ENCODE measurements at places on chromosomes 1 and 21.
A peak's percentile ranks its signal among the peaks of the same experiment; 100 is the strongest.

- DNase-seq, result no peak
These were observed 4.7 kb downstream of the CFAP45 start for GRCh38 chr1:159895286-159895685.

- no peak for DNase-seq
These were observed 17.9 kb downstream of the CSTB start for GRCh38 chr21:43758111-43758641.

GRCh38 chr1:160629286-160630210 lies 17.3 kb downstream of the SLAMF1 start:
- DNase-seq, result no peak

DNA sequence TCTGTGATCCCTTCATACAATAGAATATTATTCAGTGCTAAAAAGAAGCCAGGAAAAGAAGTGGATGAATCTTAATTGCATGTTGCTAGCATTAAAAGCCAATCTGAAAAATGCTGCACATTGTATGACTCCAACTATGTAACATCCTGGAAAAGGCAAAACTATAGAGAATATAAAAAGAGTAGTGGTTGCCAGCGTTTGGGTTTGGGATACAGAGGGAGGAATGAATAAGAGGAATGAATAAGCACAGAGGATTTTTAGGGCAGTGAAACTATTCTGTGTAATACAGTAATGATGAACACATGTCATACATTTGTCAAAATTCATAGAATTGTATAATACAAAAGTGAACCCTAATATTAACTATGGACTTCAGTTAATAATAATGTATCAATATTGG lies 42.5 kb downstream of the GPR88 start:
- DNase-seq, result no peak

DNA sequence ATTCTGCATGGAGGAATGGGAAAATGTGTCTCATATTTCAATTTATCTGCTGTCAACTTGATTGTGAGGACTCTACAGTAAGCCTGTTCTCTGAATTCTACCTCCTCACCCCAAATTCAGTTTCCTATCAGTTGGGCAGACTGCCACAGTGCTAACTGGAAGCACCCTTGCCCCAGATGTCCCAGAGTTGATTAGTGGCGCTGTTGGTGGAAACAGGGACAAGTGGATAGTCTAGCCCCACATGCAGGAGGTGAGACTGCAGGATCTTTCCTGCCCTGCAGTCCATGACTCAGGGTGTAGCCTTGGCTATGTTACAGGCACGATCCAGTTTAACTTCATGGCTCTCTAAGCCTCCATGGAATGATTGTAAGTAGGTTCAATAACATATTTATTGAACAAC lies 22.1 kb downstream of the ADAM30 start:
- DNase-seq, result no peak

DNA sequence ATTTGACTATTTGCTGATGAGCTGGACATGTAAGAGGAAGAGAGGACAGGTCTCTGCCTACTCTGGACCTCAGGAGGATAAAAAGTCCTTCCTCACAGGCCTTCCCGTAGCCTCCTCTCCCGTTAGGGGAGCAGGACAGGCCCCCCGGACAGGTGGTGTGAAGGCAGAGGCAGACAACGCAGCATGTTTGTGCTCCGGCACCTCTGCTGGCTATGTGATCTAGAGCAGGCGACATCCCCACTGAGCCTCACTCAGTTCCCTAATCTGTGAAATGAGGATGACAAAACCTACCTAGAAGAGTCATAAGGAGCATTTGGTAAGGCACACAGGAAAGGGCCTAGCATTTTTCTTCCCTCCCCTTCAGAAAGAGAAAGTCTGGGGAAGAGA lies 34.8 kb downstream of the KIAA1614 start:
- DNase-seq, result no peak

DNA sequence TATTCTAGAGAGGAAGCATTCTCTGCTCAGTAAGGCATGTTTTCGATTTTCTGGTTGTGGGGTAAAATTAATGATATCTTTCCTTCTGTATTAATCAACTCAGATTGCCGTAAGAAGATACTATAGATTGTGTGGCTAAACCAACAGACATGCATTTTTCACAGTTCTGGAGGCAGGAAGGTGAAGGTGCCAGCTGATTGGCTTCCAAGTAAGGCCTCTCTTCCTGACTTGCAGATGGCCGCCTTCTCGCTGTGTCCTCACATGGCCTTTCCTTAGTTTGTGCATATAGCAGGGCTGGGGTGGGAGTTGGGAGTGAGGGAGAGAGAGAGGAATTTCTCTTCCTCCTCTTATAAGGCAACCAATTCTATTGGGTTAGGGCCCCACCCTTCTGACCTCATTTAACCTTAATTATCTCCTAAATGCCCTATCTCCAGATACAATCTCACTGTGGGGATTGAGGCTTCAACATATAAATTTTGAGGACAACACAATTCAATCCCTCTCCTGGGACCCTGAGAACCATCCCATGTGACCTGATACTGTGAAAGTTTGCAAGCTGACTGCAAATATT lies 52.3 kb upstream of the MRPS6 start:
- DNase-seq, result no peak

GRCh38 chr1:231383159-231383860 lies 38.8 kb downstream of the EGLN1 start:
- DNase-seq, result no peak

DNA sequence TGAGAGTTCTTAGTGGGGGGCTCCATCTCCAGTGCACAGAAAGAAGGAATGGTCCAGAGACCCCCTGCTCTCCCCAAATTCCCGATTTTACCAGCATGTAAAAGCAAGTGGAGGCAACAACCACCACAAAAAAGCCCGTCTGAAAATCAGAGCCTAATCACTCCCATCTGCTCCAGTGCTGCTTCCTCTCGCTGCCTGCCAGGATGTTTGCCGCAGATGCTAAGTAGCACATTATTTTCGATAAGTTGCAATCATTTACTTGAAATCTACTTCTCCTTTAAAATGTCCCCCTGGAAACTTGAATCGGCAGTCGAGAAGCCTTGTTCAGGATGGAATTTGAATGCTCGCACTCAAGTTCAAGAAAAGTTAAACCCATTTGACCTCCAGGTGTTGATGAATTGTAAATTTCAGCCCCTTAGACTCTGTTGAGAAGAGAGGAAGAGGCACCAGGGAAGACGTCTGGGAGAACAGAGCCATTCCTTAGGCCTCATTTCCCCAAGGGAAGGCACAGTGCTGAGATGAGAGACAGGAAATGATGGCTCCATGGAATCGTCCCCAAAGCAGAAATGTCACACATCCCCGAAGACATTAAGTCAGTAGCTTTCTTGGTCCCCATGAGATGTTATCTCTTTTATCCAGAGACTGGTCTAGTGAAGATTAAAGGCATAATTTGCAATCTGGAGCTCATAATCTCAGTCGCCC lies 221.3 kb downstream of the PBX1 start:
- DNase-seq, result no peak

GRCh38 chr1:112575154-112575804 lies 43.7 kb downstream of the ST7L start:
- no peak for DNase-seq

GRCh38 chr1:31545927-31546540 lies 30.3 kb upstream of the TINAGL1 start:
- no peak for DNase-seq

GRCh38 chr21:25381936-25382452 lies 225.3 kb downstream of the MRPL39 start:
- no peak for DNase-seq

- no peak for DNase-seq
These were observed 172.2 kb upstream of the ETV3 start for GRCh38 chr1:157310401-157310800.

GRCh38 chr1:114219172-114219868 lies 65.7 kb upstream of the SYT6 start:
- DNase-seq, result no peak

GRCh38 chr1:227945891-227946623 lies 1.7 kb downstream of the WNT9A start:
- DNase-seq, result peak; percentile 60

- peak; percentile 13 for DNase-seq
These were observed 369.7 kb downstream of the MATN1 start for GRCh38 chr1:30353637-30354036.

DNA sequence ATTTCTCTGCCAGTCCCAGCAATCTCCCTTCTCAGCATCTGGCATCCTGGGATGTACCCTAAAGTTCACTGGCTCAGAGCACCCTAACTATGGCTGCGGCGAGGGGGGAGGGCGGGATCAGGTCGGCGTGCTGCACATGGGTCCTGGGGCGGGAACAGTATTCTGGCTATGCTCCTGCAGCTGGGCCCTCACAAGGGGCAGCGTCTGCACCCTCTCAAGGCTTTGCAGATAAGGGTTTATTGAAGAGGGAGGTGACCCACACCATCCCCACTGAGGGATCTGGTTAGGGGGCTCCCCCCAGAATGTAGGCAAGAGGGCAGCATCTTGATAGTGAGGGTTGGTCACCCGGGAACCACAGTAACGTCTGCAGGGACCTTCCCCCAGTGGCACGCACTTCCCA lies 44.9 kb upstream of the PCBP3 start:
- no peak for DNase-seq

DNA sequence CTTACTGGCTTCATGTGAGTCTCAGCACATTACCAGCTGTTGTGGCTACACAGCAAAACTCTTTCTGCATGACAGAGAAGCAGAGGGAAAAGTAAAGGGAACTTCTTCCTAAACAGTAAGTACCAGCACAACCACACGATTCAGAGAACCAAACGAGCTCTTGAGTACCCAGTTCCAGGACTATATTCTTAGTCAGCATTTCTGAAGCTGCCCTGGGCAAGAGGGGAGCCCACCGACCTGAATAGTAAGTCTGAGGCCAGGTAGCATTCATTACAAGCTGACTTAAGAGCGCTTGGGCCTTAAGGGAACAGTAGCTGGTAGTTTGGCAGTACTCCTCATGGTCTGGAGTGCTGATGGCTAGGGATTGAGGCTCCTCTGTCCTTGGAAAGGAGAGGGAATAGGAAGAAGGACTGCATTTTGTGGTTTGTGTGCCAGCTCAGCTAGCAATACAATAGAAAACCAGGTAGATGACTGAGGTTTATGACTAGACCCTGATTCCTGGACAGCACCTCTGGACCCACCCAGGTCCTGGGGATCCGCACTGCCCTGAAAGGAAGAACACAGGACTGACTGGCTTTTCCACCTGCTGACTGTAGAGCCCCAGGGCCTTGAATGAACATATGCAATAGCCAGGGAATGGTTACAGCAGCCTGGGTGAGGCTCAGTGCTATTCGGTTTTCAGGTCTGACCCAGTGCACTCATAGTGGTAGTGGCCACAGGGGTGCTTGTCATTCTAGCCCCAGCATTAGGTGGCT lies 396.8 kb upstream of the PRMT6 start:
- DNase-seq, result no peak

DNA sequence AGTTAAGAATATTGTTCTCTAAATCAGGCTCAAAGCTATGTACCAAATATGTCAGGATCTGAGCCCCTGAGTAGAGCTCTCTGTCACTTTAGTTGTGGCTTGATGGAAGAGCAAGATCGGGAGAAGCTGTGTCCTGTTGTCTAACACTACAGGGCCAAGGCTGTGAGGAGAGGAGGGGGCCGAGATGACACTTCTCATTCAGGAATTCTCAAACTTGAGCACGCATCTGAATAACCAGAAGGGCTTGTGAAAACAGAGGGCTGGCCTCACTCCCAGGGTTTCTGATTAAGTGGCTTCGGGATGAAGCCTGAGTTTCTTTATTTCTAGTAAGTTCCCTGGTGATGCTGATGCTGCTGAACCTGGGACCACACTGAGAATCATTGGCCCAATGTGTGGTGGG lies 209.2 kb upstream of the DAB1 start:
- DNase-seq, result no peak

DNA sequence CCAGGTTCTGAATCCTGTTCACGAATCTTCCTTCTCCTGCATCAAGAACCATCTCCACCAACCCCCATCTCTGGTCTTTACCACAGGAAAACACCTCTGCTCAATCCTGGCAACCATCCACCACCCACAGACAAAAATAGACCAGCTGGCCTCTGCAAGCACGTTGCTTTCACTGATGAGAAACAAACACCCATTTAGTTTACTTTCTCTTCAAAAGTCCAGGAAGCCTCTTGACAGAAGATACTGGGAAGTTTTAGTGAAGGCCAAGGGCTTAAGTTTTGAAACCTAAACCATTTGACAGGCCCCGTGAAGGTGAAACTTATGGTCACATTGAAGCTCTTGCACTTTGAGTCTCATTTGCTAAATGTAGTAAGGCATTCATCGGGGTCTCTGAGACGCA lies 122.6 kb upstream of the PPP2R5A start:
- no peak for DNase-seq

- DNase-seq, result no peak
These were observed 33.3 kb downstream of the C2CD2 start for GRCh38 chr21:41920476-41920875.

- DNase-seq, result no peak
These were observed 101.8 kb downstream of the RHOU start for GRCh38 chr1:228837032-228837431.

- no peak for DNase-seq
These were observed 11.8 kb downstream of the PSMD4 start for GRCh38 chr1:151266315-151266714.

DNA sequence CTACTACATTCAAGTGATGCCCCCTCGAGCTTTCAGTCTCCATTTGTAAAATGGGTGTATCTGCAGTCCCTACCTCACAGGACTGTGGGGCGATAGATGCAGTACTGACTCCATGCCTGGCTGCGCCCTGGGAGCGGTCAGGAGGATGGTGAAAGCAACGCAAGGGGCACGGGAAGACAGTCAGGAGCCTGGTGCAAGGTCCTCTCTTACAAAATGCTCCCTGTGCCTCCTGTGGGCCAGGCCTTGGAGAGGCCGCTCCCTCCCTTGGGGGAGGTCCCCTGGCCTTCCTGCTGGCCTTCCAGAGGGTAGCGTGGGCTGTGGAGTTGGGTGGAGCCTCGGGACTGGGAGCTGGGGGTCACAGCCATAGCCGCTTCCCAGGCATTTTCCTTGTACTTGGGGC lies 21.6 kb downstream of the FAM151A start:
- DNase-seq, result no peak

GRCh38 chr1:203454986-203455471 lies 20.6 kb upstream of the PRELP start:
- no peak for DNase-seq

Measured in ecto neural progenitor cell (in vitro differentiated cells).